ENCODE measurements at places on chromosomes 3 and 15.

DNA sequence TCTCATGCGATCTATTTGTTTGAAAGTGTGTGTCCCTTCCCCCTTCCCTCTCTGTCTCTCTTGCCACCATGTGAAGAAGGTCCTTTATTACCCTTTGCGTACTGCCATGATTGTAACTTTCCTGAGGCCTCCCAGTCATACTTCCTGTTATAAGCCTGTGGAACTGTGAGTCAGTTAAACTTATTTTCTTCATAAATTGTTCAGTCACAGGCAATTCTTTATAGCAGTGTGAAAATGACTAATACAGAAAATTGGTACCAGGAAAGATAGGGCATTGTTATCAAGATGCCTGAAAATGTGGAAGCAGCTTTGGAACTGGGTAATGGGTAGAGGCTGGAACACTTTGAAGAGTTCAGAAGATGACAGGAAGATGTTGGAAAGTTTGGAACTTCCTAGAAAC lies 743.7 kb upstream of the NECTIN3 start:
- no peak for DNase-seq

GRCh38 chr3:177245250-177245649 lies 48.0 kb upstream of the TBL1XR1 start:
- no peak for DNase-seq

GRCh38 chr3:148990236-148990635 lies 1.1 kb upstream of the GYG1 start:
- DNase-seq = peak; percentile 30

- DNase-seq = no peak
These were observed 18.6 kb downstream of the ACOX2 start for GRCh38 chr3:58518291-58518789.

- DNase-seq = no peak
These were observed 104.7 kb upstream of the LINGO1 start for GRCh38 chr15:77737238-77738037.

- DNase-seq = no peak
These were observed 26.0 kb upstream of the UBE3A start for GRCh38 chr15:25464784-25465183.

DNA sequence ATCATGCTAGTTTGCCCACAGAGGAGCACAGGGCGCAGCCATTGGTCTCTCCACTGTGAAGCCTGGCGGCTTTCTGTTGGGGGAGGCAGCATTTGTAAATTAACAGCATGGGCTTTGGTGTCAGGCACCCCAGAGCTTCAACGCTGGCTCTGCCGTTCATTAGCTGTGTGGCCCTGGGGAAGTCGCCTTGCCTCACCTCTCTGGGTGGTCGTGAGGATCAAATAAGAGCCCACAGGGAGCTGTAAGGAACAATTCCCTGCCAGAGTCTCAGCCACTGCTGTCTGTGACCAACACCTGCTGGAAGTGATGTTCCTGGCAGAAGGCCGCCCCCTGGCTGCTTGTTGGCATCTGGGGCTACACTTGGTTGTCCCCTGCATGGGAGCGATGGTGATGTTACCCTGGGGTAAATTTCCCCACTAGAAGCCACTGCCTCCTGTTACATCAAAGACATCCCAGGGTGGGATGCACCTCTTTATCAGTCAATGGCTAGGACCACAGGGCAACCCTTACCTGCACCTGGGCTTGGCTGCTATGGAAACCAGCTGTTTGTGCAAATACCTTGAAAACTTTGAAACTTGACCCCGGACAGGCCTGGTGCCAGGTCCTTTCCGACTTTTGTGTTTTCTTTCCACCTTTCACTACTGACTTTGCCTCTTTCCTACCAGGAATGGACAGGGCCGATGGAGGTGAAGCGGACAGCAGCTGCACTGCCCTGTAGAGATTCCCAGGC lies 36.9 kb downstream of the DNASE1L3 start:
- peak; percentile 70 for DNase-seq

- peak; percentile 68 for DNase-seq
These were observed 141.7 kb upstream of the MBNL1 start for GRCh38 chr3:152127058-152127457.

DNA sequence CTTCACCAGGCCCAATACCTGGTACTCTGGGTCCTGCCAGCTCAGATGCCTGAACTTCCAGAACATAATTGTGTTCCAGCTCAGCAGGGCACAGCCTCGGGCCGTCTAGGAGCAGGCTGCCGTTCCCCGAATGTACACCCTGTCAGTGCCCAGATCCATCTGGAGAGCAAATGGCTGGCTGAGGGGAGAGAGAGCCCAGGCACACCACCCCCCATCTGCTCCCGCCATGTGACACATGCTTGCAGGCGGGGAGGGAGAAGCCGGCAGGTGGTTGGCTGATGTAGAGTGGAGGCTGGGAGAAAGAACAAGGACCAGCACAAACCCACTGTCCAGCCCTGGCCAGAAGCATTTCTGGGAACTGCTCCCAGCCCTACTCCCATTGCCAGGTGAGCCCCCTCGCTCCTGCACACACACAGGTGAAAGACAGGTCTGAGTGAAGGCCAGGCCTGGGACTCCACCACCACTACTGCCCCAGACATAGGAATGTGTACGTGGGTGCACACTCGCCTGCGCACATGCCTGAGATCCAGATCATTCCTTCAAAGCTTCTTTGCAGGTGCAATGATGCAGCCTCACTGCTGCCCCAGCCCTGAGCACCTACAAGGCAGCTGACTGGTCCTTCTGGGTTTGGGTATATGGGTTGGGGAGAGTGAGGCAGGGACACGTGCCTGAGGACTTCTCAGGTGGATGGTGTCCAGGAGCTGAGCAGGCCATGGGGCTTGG lies 53.5 kb downstream of the SEMA5B start:
- no peak for DNase-seq

GRCh38 chr3:151384741-151385174 lies at the start of gene P2RY12:
Gene P2RY12 (minus strand): TSS chr3:151384753. CDS start chr3:151338845, 45,908 bp downstream.
- no peak for DNase-seq

GRCh38 chr15:70823196-70823595 lies 30.8 kb downstream of the LARP6 start:
- DNase-seq = no peak

DNA sequence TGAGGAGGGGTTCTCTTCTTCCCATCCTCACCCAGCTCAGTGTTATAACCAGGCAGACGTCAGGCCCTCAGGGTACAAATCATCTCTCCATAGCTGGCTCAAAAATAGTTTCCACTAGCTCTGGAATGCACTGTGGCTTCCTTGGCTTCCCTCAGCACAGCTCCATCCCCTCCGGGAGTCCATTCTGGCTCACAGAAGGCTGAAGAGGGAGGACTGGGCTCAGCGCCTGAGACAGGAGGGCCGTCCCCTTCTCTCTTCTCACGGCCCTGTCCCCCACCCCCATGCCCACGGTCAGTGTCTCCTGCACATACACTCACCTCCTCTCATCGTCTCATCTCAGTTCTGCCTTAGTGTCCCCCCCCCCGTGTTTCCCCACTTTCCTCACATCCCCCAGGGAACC lies 50.1 kb downstream of the UMPS start:
- DNase-seq = no peak

DNA sequence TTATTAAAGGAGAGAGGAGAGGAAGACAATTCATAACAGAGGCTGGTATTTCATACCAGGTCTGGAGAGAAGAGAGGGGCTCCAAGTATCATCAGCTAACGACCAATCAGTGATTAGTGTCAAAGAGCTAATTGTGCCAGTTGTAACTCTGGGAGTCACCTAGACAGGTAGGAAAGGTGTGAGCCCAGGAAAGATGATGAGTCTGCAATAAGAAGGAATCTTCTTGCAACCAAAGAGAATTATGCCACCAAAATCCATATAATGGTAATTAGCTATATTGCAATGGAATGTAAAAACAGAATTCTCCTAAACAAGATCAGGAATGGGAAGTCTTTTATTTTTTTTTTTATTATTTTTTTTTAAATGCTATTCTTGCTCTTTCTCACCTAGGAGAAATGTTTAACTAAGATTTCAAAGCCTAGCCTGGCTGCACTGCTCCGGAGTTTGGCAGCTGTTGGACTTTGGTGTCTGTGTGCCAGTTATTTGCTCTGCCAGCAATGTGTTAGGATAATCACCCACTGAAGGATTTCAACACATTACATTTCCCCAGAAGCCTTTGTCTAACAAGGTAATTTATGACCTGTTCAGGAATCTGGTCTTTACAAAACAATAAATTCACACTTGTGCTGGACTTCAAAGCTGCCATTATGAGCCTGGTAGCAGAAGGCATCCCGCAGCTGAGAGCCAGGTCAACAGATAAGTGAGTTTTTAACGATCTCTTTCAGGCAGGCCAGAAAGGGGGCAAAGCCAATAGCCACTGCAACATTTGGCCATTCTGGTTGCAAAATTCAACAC lies 89.4 kb downstream of the FOXB1 start:
- no peak for DNase-seq

- DNase-seq = no peak
These were observed 21.1 kb downstream of the HAPLN3 start for GRCh38 chr15:88874275-88874674.

- DNase-seq = no peak
These were observed 53.6 kb upstream of the MAP3K13 start for GRCh38 chr3:185309302-185309701.

- DNase-seq = no peak
These were observed 85.7 kb downstream of the TRIM42 start for GRCh38 chr3:140763532-140763931.

All from GM10248 (cell line).